Testis (tissue), 5 donors: ENCODE measurements at places on chromosomes 3 and 15. TPM values are rescaled to one million over a fixed set of nuclear protein-coding genes. Genes with fewer than 3 reads are reported as not detected.

TEX55 gene
- 158 TPM for total RNA-seq

MINAR1 gene
- 1.0 TPM for total RNA-seq

CYP1A2 gene
- total RNA-seq, result 0.12 TPM

KLHL25 gene
- total RNA-seq, result 42.6 TPM

GOLGA6B gene
- 18.0 TPM for total RNA-seq

CYP1A1 gene
- total RNA-seq, result 0.31 TPM

BDH1 gene
- total RNA-seq, result 22.4 TPM

CCDC71 gene
- total RNA-seq, result 34.3 TPM

C2CD4A gene
- 0.39 TPM for total RNA-seq

MEIS2 gene
- 19.4 TPM for total RNA-seq

DNAH12 gene
- 19.6 TPM for total RNA-seq

KBTBD8 gene
- 12.2 TPM for total RNA-seq

CLDN18 gene
- total RNA-seq, result 1.7 TPM

OR5K2 gene
- not detected for total RNA-seq

PSTPIP1 gene
- 5.0 TPM for total RNA-seq

CASR gene
- total RNA-seq, result 1.4 TPM

SETD5 gene
- 155 TPM for total RNA-seq

CLSTN2 gene
- 3.8 TPM for total RNA-seq

STRC gene
- total RNA-seq, result 20.1 TPM

SNTN gene
- not detected for total RNA-seq

MESP2 gene
- 2.2 TPM for total RNA-seq

ZNF385D gene
- 31.4 TPM for total RNA-seq

CLRN1 gene
- 0.43 TPM for total RNA-seq

GPR149 gene
- 0.37 TPM for total RNA-seq

LMAN1L gene
- 4.6 TPM for total RNA-seq

SGO1 gene
- total RNA-seq, result 10.0 TPM

SPINK8 gene
- not detected for total RNA-seq

FEM1B gene
- 86.3 TPM for total RNA-seq

PROS1 gene
- total RNA-seq, result 14.3 TPM

TNIK gene
- 83.5 TPM for total RNA-seq

CACNA1D gene
- total RNA-seq, result 39.0 TPM

PLSCR2 gene
- 6.5 TPM for total RNA-seq

VWA5B2 gene
- total RNA-seq, result 17.6 TPM

RPN1 gene
- total RNA-seq, result 200 TPM

SAMMSON gene
- total RNA-seq, result 3.5 TPM

PLXND1 gene
- 50.2 TPM for total RNA-seq

KLF15 gene
- 36.1 TPM for total RNA-seq

GPR15 gene
- not detected for total RNA-seq
